COLO829 (cell line): ENCODE measurements at places on chromosomes 7 and 10.

- no peak for DNase-seq
These were observed 87.2 kb upstream of the COL1A2 start for GRCh38 chr7:94307399-94308048.

DNA sequence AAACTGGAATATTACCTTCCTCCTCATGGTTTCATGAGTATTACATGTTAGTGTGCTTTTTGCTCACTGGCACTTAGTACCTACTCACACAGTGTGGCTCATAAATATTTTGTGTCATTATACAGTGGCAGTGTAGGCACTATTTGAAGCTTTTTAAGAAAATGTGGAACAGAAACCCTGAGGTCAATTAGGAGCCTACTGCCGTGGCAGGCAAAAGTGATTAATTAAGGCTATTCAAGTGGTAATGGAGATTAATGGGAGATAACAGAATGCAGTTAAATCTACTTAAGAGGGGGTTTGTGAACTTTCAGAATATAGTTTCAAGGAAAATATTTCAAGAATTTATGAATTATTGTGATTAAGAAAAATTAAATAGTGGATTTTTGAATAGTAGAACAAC is 277.6 kb downstream of the HGF start:
- DNase-seq = no peak

GRCh38 chr7:126856691-126857291 is 395.9 kb downstream of the GRM8 start:
- peak; percentile 90 for DNase-seq

DNA sequence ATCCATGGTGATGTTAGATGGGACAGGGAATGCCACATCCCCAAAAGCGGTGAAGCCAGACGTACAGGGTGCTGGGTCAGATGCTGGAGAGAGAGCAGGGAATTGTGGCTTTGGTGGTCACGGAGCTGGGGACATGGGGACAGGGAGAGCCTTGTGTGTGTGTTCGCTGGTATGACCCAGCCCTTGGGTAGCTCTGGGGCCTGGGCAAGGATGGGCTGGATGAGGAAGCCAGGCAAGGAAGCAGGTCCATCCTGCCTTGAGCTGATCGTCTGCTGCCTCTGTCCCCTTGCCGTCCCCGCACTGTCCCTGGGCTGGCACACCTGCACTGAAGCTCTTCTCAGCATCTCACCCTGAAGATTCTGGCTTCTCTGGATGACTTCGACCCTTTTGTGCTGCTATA is 15.4 kb upstream of the CLDN4 start:
- no peak for DNase-seq

- no peak for DNase-seq
These were observed 21.9 kb upstream of the LANCL2 start for GRCh38 chr7:55343002-55343781.

GRCh38 chr7:68601826-68602225 is 996.4 kb upstream of the AUTS2 start:
- DNase-seq = no peak

DNA sequence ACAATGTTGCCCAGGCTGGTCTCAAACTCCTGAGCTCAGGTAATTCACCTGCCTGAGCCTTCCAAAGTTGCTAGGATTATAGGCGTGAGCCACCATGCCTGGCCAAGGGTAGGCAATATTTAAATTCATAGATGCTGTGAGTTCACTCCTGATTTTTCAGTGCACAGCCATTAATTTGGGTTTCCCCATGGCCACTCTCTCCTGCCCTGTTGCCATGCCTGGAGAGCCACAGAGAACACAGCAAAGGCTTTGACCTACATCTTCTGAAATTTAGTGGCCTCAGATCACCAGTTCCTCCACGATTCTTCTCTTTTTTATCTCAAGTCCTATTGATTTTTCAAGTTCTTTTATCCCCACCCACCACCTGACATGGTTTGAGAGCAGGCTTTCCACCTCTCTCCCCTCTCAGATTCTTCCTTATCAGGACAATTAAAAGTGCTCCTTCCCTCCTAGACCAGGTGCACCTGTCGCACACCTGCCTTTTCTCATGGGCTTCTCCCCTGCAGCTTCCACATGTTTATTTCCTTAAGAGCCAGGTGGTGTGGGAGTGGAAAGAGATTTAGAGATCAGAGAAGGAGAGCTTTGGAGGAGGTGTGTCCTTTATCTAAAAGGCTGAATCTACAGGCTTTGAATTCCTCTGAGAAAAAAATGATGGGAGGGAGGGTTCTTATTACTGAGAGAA is 123.8 kb downstream of the ADRA2A start:
- no peak for DNase-seq

- no peak for DNase-seq
These were observed 104.7 kb downstream of the CHCHD3 start for GRCh38 chr7:132977234-132977633.

- DNase-seq = no peak
These were observed 6.1 kb upstream of the COA1 start for GRCh38 chr7:43735403-43735801.

DNA sequence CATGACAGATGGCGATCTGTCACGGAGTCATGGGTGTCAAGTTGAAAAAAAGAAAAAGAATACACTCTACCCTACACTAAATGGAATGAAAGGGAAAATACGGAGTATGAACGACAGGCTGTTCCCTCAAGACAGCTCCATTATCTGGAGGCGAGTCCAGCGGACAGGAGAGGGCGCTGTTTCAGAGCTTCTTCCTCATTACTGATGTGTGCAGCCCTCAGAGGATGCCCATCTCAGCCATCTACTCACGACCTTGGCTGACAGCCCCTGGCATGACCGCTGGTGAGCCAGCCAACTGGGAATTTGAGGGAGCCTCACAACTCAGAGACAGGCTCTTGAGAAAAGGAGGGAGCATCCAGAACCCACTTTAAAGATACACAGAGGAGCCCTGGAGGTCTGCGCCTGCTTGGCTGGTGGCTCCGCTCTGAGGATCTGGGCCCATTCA is 49.6 kb upstream of the SMNDC1 start:
- DNase-seq = peak; percentile 48

GRCh38 chr10:96501985-96502384 is 11.7 kb downstream of the TLL2 start:
- no peak for DNase-seq

GRCh38 chr7:70698219-70698832 is 433.6 kb upstream of the GALNT17 start:
- DNase-seq = peak; percentile 71

GRCh38 chr10:86334488-86335085 is 32.0 kb downstream of the GRID1 start:
- no peak for DNase-seq

DNA sequence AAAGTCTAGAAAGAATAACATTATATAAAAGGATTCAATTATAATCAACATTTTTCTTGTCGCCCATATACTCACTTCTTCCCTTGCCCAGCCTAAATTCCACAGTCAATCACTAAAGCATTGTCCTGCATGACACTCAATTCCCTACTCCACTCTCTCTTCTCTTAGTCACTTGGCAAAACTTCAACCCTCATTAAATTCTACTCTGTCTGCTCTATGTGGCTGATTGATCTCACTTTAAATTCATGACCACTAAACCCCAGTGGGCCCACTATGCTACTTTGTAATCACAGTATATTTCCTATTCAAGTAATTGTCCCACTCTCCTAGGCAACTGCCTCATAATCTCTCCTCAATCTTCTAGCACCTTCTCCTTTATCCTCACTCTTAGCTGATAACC is 54.1 kb downstream of the MTERF1 start:
- DNase-seq = peak; percentile 71

DNA sequence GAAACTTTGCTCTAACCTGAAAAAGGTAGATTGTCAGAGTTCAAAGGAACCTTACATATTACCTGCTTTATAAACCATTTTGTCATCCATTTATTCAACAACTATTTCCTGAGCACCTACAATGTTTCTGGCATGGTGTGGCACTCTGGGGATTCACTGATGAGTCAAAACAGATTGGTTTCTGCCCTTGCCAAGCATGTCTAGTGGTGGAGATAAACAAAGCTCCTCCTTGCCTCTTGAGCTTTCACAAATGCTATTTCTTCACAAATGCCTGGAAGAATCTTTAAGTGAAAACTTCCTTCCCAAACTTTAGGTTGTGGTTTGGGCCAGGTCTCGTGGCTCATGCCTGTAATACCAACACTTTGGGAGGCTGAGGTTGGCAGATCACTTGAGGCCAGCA is 85.1 kb upstream of the RELN start:
- no peak for DNase-seq

DNA sequence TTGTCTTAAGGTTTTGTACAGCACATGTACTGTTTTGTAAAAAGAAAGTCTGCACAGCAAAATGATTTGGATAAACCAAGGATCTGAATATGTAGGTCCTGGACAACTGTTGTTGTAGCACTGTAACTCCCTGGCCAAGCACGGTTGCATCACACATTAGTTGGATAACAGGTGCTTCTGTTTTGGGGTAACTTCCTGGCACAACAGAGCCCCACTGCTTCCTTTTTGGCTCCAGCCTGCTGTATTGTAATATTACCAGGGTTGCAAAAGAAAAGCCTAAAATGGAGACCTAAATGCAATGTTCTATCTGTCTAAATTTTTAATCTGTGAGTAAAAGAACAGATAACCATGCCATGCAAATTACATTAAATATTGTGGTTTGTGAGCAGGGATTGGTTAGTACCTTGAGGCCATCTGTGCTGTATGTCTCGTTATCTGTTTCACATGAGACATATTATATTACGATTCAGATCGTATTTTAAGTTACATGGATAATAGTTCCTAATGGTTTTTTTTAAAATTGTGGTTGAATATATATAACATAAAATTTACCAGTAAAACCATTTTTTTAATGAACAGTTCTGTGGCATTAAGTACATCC is 27.5 kb upstream of the WAC start:
- DNase-seq = no peak

DNA sequence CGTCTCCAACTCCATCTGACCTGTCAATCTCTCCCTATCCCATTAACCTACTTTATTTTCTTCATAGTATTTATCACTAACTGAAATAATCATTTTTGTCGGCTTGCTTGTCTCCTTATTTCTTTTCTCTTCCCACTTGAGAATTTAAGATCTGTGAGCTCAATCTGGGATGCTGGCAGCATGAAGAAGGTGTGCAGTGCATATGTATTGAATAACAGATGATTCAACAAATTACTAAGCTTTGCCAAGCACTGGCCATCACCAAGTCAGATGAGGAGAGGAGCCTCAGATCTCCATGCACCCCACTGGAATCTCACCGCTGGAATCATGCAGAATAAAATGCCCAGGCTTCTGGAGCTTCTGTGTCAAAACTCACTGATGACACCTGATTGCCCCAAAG is 47.6 kb upstream of the PPP1R3C start:
- DNase-seq = no peak

- DNase-seq = no peak
These were observed 7.5 kb upstream of the GPER1 start for GRCh38 chr7:1080252-1080920.

DNA sequence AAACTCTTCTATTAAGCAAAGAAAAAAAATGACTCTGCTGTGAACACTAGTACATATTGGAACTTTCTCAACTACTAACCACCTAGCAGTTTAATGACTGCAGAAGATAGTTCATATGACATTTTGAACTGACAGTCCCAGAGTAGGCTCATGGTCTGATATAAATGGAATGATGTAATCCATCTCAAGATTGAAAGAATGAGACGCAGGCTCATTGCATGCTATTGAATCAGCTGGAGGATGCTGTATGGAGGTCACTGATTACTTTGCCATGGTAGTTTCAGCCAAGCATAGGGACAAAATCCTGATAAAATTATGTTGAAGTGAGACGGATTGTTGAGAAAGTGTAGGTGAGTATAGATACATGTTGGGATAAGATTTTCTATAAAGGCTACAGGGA is 217.6 kb upstream of the SEMA3E start:
- no peak for DNase-seq

DNA sequence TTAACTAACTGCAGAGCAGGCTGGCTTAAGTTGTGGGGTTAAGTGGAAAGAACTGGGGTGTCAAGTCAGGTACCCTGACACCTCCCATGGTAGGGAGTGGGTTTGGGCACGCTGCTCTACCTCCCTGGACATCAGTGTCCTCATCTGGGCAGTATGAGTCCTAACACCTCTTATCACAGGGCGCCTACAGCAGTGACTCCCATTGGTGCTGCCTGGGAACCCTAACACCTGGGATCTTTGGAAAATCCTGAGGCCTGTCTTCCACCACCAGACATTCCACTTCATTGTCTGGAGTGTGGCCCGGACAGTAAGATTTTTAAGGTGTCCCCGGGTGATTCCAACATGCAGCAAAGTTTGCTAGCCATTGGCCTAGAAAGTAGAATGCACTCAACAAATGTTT is 239.1 kb downstream of the SKAP2 start:
- DNase-seq = no peak

DNA sequence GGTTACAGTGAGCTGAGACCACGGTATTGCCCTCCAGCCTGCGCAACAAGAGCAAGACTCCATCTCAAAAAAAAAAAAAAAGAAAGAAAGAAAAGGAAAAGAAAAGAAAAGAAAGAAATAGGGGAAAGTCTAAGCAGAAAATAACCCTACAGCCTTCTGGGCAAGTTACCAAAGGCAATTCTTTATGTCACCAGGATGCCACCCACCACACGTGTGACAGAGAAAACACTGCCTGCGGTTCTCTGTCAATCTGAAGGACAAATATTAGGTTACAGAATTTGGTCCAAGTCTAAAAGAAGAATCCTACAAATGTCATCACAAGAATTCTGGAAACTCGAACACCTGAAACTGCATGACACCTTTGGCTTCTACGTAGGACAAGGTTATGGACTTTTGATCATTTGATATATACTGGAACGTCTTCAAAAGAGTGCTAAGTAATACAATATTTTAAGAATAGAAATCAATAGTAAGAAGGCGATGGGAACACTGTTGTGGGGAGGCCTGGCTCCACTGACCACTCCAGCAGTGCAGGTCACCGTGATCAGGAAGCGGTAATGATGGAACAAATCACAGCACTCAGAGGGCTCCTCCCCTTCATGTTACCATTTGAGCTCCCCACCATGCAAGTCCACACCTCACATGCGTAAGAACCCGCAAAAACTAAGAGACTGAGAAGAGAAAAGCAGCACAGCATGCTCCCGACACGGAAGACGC is 75.8 kb downstream of the MAD1L1 start:
- DNase-seq = no peak

DNA sequence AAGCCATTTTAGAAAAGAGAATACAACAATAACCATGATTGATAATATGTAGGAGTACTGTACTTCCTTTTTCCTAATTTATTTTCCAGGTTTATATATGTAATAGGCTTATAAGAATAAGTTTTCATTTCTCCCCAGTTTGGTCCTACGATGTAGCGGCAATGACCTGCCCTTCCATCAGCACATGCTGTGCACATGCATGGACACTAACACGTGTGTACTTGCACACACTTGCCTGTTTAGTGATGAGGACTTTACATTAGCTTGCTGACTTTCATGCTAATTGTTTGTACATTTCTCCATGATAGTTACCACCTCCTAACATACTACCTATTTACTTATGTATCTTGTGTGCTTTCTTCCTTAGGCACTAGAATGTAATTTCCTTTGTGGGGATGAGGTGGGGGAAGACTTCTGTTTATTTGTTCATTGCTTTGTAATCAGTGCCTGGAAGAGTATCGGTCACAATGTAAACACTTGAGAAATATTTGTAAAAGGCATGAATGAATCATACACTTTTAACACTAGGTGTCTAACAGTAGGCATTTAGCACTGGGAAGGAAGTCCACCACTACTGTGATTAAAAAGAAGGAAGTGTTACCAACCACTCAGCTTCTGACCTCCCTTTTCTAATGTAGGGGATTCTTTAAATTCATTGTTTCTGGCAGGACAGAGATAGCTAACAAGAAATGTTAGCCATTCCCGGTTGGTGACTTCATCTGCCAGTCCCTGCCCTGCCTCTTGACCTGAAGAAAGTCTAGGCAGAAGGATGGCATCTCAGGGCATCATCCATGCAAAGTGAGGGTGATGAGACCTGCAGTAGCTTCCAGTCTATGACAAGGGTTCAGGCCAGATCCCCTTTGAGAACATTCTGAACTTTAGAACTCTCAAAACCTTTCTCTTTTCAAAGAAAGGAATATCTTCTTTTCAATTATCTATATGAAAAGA is 120.2 kb upstream of the RAB18 start:
- DNase-seq = no peak
